ENCODE measurements at places on chromosomes 4 and X.

GRCh38 chrX:123331859-123332258, 147.8 kb downstream of the GRIA3 start:
- no peak for DNase-seq

DNA sequence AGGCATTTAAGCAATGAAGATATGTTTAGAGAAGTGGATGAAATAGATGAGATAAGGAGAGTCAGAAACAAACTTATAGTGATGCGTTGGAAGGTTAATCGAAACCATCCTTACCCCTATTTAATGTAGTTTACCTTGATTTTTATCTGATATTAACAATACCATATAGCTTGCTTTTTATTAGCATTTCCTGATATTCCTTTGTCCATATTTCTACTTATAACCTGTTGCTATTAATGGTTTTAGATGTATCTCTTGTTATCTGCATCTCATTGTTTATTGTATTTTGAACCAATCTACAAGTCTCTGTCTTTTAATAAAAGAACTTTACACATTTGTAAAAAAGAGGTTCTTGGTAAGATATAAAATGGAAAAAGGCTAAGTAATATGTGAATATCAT, 1.6 kb downstream of the TCEAL9 start:
- DNase-seq, result no peak

- no peak for DNase-seq
Measured at GRCh38 chr4:25879991-25880651, 17.3 kb upstream of the SEL1L3 start.

- no peak for DNase-seq
Measured at GRCh38 chr4:26455571-26455970, 34.7 kb downstream of the CCKAR start.

- peak; percentile 50 for DNase-seq
Measured at GRCh38 chr4:169823685-169824084, 65.9 kb upstream of the HPF1 start.

DNA sequence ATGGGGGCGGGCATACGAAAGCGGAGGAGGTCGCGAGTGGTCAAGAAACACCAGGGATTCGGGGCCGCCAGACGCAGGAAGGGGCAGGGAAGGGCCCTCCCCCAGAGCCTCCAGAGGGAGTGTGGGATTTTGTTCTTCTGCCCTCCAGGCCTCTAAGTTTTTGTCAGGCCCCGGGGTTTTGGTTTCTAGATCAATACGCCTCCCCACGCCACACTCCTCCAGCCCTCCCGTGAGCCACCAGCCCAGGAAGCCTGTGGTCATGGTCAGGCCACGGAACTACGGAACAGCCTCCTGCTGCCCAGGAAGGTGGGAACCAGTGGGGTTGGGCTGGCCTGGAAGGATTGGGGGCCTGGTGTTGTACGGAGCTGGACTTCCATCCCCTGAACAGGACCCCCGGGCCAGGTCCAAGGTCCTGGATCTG, 38.4 kb downstream of the CPLX1 start:
- no peak for DNase-seq

DNA sequence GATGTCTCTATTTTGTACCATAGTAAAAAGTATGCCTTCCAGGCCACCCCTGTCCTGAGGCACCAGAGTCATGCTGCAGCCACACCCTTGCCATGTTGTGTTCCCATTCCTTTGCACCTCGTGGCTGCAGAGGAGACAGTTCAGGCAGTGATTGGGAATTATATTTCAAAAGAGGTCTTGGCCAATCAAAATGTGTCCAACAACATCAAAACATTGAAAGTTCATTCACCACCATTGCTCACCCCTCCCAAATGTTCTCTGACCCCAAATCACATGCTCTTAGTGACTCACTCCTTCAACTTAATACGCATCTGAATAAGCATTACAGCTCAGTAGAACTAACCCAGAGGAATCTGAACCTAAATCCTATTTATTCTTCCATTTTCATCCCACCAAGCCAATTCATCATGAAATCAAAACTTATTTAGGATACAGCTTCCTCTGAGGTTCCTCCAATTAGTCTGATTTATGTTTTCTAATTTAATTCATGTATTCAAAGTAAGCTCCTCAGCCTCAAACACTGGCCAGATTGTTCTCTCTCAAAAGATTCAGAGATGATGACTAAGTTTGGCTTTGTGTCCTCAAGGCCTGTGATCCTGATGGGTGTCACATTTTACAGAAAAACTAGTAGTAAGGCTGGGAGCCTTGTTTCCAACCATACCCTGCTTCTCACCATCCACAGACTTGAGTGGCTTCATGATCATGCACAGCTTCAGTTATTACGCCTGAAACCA, 323.2 kb upstream of the INTU start:
- DNase-seq, result no peak

- DNase-seq, result no peak
Measured at GRCh38 chr4:140059159-140059558, 94.8 kb downstream of the MAML3 start.

DNA sequence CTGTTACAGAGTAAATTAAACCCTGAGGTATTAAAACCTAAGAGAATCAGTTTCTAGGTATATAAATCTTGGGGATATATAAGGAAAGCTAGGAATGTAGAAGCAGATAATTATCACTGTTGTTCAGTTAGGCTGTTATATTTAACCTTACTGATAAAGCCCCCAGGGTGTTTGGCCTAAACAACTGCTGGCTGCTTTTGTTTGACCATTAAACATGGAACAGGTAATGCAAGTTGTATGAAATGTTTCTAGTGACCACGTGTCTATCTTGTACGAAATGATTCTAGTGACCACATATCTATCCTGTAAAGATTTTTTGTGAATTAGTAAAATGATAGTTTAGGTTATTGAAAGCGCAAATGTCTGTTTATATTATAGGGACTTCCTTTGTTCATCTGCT, 52.6 kb downstream of the SGMS2 start:
- DNase-seq, result no peak

DNA sequence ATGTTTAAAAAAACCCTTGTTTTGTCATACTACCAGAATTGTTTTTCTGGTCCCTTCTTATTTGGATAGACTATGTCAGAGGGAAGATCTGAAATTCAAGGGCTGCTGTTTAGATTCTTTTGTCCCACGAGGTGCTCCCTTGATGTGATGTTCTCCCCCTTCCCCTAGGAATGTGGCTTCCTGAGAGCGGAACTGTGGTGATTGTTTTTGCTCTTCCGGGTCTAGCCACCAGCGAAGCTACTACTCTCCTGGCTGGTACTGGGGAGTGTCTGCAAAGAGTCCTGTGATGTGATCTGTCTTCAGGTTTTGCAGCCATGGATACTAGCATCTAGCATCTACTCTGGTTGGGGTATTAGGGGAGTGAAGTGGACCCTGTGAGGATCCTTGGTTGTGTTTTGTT, 271.1 kb downstream of the DCAF12L2 start:
- DNase-seq, result no peak

DNA sequence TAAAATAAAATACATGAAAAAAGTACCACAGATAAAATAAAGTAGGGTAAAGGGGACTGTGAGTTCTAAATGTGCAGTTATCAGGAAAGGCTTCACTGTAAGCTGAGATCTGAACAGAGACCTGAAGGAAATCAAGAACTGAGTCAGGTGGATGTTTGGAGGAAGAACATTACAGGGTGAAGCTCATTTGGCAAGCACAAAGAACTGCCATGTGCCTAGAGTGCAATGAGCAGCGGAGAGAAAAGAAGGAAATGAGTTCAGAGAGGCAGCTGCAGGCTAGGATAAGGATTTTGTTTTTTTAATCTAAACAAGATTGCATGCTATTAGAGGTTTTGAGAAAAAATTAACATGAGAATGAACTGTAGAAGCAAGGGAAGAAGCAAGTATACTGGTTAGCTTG, 373.1 kb downstream of the STPG2 start:
- no peak for DNase-seq

DNA sequence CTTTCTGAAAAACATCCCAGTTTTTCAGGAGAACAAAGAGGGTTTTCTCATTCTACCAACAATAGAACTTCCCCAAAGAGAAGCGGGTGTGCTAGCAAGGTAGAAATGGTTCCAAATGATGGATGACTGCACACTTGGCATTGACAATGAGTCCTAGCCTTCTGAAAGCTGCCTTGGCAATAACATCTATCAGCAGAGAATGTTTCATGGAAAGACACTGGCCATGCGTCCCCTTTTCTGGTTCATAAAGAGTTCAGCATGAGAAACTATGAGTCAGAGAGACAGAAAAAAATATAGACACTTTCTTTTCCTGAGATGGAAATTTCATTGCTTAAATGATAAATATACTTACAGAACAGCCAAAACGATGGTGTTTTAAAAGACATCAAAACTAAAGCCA, 236.9 kb upstream of the PRKX start:
- DNase-seq, result no peak

- DNase-seq, result no peak
Measured at GRCh38 chr4:111014537-111014936, 391.7 kb upstream of the PITX2 start.

DNA sequence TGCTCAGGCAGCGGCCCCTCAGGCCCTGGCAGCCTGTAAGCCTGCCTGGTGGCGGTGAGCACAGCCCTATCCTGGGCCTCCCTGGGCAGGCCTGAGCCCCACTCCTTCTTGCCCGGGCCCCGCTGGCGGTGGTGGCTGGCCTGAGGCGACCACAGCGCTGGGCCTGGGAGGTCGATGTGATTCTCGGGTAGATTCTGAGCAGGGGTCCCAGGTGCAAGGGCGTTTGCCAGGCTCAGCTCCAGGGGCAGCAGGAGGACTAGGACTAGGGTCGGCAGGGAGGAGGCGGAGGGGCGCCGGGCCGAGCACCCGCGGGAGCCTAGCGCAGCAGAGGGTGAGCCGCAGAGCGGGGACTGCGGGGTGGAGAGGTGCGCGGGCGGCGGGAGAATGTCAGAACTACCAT, 17.0 kb downstream of the FAM9A start:
- DNase-seq, result no peak

DNA sequence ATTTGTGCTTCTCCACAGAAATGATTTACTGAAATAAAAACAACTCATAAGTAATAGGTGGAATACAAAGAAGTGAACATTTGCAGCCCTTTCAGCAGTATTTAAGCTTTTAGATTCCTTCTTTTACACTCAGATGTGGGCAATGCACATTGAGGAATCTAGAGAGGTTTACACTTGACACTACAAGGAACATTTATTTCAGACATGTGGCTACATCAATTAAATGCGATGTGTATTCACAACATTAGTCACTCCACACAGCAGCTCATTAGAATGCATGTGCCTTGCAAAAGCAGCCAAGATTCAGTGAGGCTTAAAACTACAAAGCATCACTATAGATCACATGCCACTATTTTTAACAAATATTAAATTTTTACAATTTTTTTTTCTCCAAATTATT, 480.7 kb downstream of the INPP4B start:
- no peak for DNase-seq

DNA sequence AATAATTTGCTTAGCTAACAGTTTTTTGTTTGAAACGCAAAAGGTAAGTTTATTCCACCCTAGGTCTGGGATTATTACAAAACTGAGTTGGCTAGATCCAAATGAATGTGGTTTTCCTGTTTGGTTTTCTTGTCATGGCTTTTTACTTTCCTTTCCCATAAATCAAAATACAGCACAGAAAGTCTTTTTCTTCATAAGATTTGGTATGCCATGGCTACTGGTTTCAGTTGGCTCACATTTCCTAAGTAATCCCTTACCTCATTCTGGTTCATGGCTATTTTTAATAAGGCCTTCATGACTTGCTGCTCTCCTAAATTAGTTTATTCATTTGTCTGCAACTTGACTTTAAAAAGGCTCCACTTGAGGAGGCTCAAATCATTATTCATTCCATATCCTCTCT, 12.9 kb upstream of the PAK3 start:
- no peak for DNase-seq

GRCh38 chrX:63652086-63652765, 132.8 kb downstream of the ARHGEF9 start:
- DNase-seq, result no peak

- DNase-seq, result no peak
Measured at GRCh38 chr4:3520796-3521600, 11.2 kb downstream of the LRPAP1 start.

- no peak for DNase-seq
Measured at GRCh38 chr4:623914-624566, 1.3 kb upstream of the PDE6B start.

DNA sequence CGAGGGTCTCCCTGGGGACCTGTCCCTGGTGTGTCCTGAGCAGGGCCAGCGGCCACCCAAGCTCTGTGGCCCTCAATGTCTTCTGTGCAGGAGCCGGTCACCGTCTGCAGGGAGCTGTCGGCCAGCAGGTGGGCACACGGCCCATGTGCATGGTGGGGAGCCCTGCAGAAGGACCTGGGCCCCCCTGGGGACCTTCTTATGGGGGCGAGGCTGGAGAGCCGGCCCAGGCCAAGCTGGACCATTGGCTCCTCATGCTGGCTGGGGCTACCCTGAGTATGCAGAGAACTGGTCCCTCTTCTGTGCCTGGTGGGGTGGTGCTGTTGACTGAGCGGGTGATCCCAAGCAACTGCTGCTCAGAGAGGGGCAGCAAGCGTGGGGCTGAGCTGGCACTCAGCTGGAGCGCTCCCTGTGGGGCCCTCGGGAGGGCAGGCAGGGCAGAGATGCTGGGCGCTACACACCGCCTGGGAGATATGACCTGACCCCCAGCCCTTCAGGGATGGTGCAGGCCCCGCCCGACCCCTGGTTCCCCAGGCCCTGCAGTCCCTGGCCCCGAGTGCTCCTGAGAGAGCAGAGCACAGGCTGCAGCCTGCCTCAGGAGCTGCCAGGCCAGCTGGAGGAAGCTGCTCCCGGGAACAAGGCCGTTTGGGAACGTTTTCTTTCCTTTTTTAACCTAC, 14.8 kb downstream of the NAT8L start:
- no peak for DNase-seq

GRCh38 chrX:131264665-131265064, 24.4 kb downstream of the IGSF1 start:
- no peak for DNase-seq

Measured in NCI-H460 (cell line).